ENCODE measurements at places on chromosomes 2 and 18. TPM values are rescaled to one million over a fixed set of nuclear protein-coding genes. Genes with fewer than 3 reads are reported as not detected.

Gene TEKT4
- not detected for total RNA-seq

Gene STPG4
- 0.33 TPM for total RNA-seq

Gene CKAP2L
- total RNA-seq: 0.26 TPM

Gene GMPPA
- total RNA-seq: 36.5 TPM

Gene CYP27A1
- total RNA-seq: 40.6 TPM

Gene IL37
- total RNA-seq: not detected

Gene SPDYA
- 0.77 TPM for total RNA-seq

DNA sequence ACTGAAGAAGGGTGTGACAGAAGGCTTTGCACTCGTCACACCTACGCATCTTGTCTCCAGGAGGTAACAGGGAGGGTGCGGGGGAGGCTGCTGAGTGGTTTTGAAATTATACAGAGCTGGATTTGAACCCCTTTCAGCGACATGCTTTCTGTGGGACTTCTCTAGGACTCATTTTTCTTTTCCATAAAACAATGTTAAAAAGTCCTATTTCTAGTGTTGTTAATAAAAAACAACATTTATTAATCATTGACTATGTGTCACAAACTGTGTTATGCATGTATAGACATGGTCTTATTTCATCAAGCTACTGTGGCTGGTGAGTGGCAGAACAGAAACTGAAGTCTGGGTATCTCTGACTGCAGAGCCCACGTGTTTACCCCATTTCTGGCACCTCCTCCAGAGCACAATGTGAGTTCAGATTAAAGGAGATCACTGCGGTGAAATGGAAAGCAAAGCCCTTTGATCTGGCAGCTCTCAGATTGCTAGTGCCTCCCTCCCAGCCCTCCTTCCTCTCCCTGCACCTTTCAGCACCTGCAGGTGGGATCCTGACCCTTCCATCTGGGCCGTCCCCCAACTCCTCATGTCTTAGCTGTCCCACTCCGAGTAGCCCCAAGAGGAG, 315.5 kb upstream of the MYT1L start:
- H3K4me3 ChIP-seq: no peak overlapping the region
- DNase-seq: no peak
- H3K27me3 ChIP-seq: no peaks in the 10 kb centered on the region
- no peaks in the 10 kb centered on the region for H3K4me1 ChIP-seq
- H3K27ac ChIP-seq: no peak overlapping the region

- DNase-seq: no peak
- no peaks in the 10 kb centered on the region for H3K27me3 ChIP-seq
- H3K4me3 ChIP-seq: no peak overlapping the region
- no peaks in the 10 kb centered on the region for H3K36me3 ChIP-seq
- no peaks in the 10 kb centered on the region for H3K4me1 ChIP-seq
These were observed 66.6 kb upstream of the SNTG2 start for GRCh38 chr2:883803-884748.

DNA sequence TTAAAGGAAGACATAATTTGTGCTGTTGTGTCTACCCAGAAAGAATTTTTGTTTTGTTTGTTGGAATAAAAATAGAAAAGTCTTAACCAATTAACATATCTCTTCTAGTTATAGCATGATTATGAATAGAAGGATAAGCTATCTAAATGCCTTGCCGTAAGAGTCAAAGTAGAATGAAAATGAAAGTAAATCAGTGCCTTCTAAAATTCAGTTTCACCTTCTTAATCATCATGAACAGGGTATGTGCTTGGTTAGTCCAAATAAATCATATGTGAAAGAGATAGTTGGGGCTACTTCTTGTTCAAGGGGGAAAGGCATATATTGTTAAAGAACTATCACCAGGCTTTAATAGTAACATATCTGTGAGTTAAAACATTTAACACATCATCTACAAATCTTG, 91.5 kb downstream of the GULP1 start:
- peaks cover 4% of the 10 kb centered on the region for H3K4me1 ChIP-seq
- H3K27me3 ChIP-seq: no peaks in the 10 kb centered on the region
- peak; percentile 40 for DNase-seq
- peak overlapping the region; percentile 37 for H3K4me3 ChIP-seq
- no peaks in the 10 kb centered on the region for H3K36me3 ChIP-seq

DNA sequence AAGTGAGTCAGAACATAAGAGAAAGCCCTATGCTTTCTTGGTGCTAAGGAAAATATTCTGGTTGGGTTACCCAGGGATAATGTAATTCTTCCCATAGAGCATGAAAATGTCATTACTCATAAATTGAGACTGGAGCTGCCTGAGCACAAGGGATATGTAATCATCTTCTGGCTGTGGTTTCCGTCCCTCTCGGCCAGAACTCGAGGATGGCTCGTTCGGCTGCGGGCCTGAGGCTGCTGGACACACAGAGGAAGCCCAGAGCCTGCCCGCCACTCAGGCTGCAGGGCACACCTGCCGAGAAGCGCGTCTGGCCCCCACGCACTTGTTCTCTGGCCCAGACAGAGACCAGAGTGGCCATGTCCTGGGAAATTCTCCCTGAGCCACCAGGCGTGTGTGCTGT, 104.9 kb downstream of the ASAP2 start:
- H3K4me1 ChIP-seq: peaks cover 18% of the 10 kb centered on the region
- no peaks in the 10 kb centered on the region for H3K36me3 ChIP-seq
- no peaks in the 10 kb centered on the region for H3K27me3 ChIP-seq

GRCh38 chr2:84958135-84959059, 12.6 kb upstream of the KCMF1 start:
- no peak overlapping the region for H3K4me3 ChIP-seq
- peak; percentile 85 for DNase-seq
- no peaks in the 10 kb centered on the region for H3K27me3 ChIP-seq
- peaks cover 28% of the 10 kb centered on the region for H3K4me1 ChIP-seq
- no peaks in the 10 kb centered on the region for H3K36me3 ChIP-seq

DNA sequence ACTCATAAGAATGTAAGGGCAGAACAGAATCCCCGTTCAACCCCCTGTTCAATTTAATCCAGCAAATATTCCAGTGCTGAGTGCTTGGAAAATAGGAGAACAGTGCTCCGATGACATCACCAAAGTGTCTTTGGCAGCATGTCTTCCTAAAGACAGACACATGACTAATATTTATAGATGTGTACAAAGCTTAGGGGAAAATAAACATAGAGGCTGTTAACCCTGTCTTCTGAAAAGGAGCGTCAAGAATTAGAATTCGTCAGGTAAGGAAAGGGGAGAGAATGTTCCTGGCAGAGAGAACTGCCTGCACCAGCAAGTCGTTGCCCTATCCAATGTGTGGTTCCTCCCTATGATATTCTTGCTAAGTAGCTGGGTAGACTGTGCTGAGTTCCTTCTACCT, 72.7 kb downstream of the PLB1 start:
- H3K4me3 ChIP-seq: no peak overlapping the region
- peak; percentile 11 for DNase-seq
- no peaks in the 10 kb centered on the region for H3K36me3 ChIP-seq
- no peak overlapping the region for H3K27ac ChIP-seq

DNA sequence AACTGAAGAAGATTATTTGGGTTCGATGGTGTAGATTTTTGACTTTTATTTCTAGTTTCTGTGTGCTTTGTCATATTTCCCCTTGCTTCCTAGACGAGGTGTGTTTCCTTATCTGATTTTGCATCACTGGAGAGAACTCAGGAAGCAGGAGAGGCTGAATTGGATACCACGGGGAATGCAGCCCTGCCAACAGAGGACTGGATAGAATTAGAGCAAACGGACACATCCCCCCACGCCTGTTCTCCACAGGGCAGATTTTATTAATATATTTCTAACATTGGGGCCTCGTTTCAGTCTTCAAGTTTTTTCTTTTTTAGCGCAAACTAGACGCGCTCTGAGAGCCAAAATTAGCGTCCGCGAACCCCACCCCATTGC, 678 bp upstream of the VAPA start:
- peak overlapping the region; percentile 77 for H3K4me3 ChIP-seq
- H3K36me3 ChIP-seq: no peaks in the 10 kb centered on the region
- H3K27me3 ChIP-seq: peaks cover 6% of the 10 kb centered on the region
- peak; percentile 55 for DNase-seq

GRCh38 chr2:197248623-197249022, 62.0 kb downstream of the ANKRD44 start:
- H3K27me3 ChIP-seq: no peaks in the 10 kb centered on the region
- peak; percentile 18 for DNase-seq
- no peaks in the 10 kb centered on the region for H3K36me3 ChIP-seq
- H3K4me3 ChIP-seq: no peak overlapping the region
- peaks cover 2% of the 10 kb centered on the region for H3K4me1 ChIP-seq

- peaks cover 49% of the 10 kb centered on the region for H3K27me3 ChIP-seq
- no peak overlapping the region for H3K4me3 ChIP-seq
- H3K27ac ChIP-seq: no peak overlapping the region
- no peaks in the 10 kb centered on the region for H3K36me3 ChIP-seq
- DNase-seq: no peak
These were observed 2.0 kb upstream of the GAD1 start for GRCh38 chr2:170814533-170815230.

GRCh38 chr2:102226612-102227391, 40.0 kb downstream of the IL1RL2 start:
- H3K36me3 ChIP-seq: no peaks in the 10 kb centered on the region
- H3K4me3 ChIP-seq: no peak overlapping the region
- peak overlapping the region; percentile 95 for H3K27ac ChIP-seq
- DNase-seq: no peak
- peaks cover 24% of the 10 kb centered on the region for H3K4me1 ChIP-seq

GRCh38 chr2:54629914-54630857, 93.3 kb upstream of the EML6 start:
- peaks cover 26% of the 10 kb centered on the region for H3K4me1 ChIP-seq
- DNase-seq: no peak
- no peak overlapping the region for H3K4me3 ChIP-seq
- no peaks in the 10 kb centered on the region for H3K27me3 ChIP-seq

DNA sequence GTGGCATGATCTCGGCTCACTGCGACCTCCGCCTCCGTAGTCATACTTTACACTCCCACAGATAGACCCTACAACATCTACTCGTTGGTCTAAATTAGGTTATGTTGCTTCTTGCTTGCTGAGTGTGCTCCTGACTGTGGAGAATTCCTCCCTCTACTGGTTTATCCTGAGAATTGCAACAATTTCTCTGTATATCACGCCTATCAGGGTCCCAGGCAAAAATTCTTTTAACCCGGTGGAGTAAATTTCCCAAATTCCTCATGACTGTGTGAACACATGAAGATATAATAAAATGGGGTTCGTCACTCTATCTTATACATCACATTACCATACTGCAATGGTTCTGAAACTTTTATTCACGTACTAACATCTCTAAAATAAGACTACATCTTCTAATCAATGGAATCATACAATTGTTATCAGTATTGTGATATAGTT, 156.7 kb downstream of the EVA1A start:
- no peaks in the 10 kb centered on the region for H3K4me1 ChIP-seq
- no peaks in the 10 kb centered on the region for H3K36me3 ChIP-seq
- H3K27ac ChIP-seq: no peak overlapping the region
- peaks cover 2% of the 10 kb centered on the region for H3K27me3 ChIP-seq
- no peak overlapping the region for H3K4me3 ChIP-seq
- peak; percentile 66 for DNase-seq

GRCh38 chr2:176240301-176240700, 28.9 kb upstream of the MTX2 start:
- no peaks in the 10 kb centered on the region for H3K4me1 ChIP-seq
- H3K4me3 ChIP-seq: no peak overlapping the region
- no peak overlapping the region for H3K27ac ChIP-seq
- no peaks in the 10 kb centered on the region for H3K36me3 ChIP-seq
- no peaks in the 10 kb centered on the region for H3K27me3 ChIP-seq

- H3K27ac ChIP-seq: no peak overlapping the region
- no peaks in the 10 kb centered on the region for H3K36me3 ChIP-seq
- peak; percentile 89 for DNase-seq
- H3K27me3 ChIP-seq: no peaks in the 10 kb centered on the region
- H3K4me1 ChIP-seq: no peaks in the 10 kb centered on the region
- no peak overlapping the region for H3K4me3 ChIP-seq
These were observed 41.2 kb downstream of the SLC9A4 start for GRCh38 chr2:102514061-102514785.

DNA sequence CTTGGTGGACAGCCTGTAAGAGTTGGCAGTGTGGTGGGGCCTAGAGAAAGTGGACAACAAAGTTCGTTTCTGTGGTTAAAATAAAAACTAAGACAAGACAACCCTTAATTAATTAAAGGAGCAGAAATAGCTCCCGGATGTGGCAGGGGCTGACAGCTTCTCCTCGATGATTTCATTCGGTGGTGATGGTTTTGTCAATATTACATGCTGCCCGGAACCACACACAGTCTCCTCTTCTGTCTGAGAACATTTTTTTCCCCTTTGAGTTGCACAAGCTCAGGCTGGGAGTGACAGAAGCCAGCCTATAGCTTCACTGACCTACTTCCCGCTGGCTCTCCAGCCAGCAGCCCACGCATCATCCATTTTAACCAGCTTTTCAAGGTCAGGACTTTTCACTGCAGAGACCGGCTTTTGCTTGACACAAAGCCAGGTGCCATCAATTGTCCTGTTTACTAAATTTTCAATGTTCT, 378.8 kb downstream of the SLC4A3 start:
- H3K4me3 ChIP-seq: no peak overlapping the region
- H3K27me3 ChIP-seq: no peaks in the 10 kb centered on the region
- DNase-seq: peak; percentile 66
- H3K27ac ChIP-seq: no peak overlapping the region

- peak; percentile 18 for DNase-seq
- H3K27ac ChIP-seq: no peak overlapping the region
- H3K36me3 ChIP-seq: no peaks in the 10 kb centered on the region
- H3K4me1 ChIP-seq: peaks cover 2% of the 10 kb centered on the region
These were observed 10.9 kb downstream of the SERPINB12 start for GRCh38 chr18:63553081-63553480.

DNA sequence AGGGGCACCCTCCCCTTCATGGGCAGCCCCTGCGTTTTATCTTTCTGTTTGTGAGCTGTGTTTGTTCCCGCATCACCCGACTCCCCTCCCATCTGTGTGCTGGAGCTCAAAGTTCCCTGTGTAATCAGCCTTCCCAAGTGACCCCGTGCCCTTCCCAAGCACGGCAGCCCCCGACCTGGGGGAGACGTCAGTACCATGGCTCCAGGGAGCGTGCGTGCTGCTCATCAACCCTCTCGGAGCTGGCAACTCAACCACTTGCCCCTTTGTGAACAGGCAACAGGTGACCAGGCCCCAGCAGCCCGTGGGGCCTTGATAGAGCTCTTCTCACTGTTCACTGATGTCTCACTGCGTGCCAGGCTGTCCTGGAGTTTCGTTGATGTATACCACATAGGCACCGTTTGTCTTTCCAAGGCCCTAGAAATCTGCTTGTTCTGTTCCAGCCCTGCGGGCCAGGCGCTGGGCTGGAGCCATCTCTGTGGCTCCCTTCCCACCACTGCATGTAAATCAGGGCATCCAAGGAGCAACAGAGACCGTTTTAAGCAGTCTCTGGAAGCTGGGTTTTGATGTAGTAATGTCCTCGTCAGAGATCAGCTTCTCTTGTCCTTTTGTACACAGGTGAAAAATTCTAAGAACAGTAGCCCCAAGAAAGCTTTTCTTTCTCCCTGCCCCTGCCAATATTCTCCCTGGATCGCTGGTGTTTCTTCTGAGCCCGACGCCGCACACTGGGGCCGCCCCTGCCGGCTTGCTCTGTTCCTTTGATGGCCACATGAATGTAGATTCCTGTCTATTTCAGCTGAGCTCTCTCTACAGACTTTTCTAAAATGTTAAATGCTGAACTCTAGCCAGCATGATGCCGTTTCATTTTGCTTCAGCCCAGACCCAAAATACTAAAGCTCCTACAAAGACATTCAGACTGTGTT, 107.0 kb upstream of the PTPRM start:
- no peak for DNase-seq
- H3K27me3 ChIP-seq: no peaks in the 10 kb centered on the region
- no peaks in the 10 kb centered on the region for H3K4me1 ChIP-seq
- H3K27ac ChIP-seq: no peak overlapping the region
- H3K4me3 ChIP-seq: peak overlapping the region; percentile 19
- no peaks in the 10 kb centered on the region for H3K36me3 ChIP-seq
